ENCODE measurements at places on chromosomes 5 and 9.

GRCh38 chr5:69492923-69493395 is 369 bp downstream of the OCLN start:
- DNase-seq: no peak

- DNase-seq: no peak
These were observed 20.4 kb downstream of the FNIP1 start for GRCh38 chr5:131776450-131776849.

- DNase-seq: no peak
These were observed 230.7 kb upstream of the IRX1 start for GRCh38 chr5:3364941-3365340.

DNA sequence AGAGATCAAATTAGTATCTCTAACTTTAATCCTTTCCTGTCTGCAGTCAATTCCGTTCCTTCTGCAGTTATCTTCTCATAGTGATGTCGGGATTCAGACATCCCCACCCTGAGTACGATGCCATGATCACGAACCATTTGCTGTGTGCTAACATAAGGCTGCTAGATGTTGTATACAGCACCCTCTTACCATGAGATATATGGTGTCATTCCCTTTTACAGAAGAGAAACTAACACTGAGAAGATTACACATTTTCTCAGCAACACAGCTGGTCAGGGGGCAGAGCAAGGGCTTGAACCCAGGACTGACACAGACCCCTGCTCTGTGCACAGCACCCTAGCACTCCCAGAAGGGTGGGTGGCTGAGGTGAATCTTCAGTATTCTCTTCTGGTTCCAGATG is 46.9 kb upstream of the HSD17B4 start:
- no peak for DNase-seq

- DNase-seq: no peak
These were observed 462.0 kb upstream of the ZNF462 start for GRCh38 chr9:106400950-106401349.

DNA sequence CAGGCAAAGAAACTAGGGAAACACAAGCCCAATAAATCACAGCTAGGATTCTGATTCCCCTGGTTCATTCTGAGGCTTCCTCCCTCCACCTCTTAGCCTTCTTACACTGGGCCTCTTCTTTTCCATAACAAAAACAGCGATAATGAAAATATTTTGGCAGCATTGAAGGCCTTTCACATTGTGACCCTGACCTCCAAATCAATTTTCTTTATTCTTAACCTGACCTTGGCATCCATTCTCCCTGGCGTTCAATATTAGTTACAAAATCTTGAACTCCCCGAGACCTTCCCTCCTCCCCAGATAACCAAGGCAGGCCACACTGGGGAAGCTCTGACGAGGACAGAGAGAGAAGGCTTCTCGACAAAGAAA is 399.9 kb downstream of the ZSWIM6 start:
- no peak for DNase-seq

DNA sequence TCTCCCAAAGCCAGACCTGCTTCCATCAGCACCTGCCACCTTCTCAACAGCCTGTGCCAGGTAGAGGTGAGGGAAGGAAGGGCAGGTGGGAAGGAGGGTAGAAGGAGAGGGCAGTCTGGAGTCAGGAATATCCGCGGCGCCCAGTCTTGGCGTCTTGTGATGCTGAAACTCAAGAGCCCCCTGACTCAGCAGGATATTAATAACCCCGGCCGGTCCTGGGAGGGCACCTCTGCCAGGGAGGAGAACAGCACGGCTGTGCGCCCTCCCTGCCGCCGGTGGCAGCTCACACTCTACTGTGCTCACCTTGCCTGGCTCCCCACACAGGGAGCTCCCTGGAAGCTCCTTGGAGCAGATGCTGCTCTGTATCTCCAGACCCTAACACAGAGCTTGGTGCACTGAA is 11.6 kb upstream of the NTNG2 start:
- no peak for DNase-seq

DNA sequence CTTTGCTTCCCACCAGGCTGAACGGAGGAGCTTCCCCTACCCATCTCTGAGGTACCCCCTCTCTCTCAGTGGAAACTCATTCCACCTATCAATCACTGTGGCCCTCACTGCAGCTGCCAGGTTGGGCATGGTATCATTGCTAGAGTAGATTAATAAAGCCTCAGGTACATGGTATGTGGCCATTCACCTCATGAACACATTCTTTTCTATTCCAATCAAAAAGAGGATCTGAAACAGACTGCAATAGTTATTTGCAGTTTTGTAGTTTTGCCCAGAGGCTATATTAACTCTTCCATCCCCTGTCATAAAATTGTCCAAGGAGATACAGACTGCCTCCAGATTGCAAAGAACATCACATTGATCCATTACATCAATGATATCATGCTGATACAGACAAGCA is 85.8 kb upstream of the MVB12B start:
- no peak for DNase-seq

DNA sequence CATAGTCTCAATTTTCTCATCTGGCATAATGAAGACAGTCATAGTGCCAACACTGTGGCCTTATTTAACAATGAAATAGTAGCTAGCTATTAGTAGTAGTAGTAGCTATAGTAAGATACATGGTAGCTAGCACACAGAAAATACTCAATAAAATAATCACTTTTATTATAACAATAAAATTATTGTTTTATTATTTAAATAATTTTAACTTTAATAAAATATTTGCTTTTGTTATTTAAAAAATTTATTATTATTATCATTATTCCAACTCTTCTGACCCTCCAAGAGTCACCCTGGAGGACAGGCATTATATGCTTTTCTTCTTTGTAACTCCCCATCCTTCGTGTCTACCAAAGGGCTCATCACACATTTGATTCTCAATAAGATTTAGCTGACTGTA is 252.1 kb downstream of the TRIM32 start:
- DNase-seq: no peak

- DNase-seq: no peak
These were observed 286.4 kb downstream of the EBF1 start for GRCh38 chr5:158813275-158813674.

- DNase-seq: peak; percentile 13
These were observed 539.9 kb downstream of the BRINP1 start for GRCh38 chr9:118829334-118829733.

GRCh38 chr9:16458696-16459420 is 411.6 kb downstream of the BNC2 start:
- no peak for DNase-seq

DNA sequence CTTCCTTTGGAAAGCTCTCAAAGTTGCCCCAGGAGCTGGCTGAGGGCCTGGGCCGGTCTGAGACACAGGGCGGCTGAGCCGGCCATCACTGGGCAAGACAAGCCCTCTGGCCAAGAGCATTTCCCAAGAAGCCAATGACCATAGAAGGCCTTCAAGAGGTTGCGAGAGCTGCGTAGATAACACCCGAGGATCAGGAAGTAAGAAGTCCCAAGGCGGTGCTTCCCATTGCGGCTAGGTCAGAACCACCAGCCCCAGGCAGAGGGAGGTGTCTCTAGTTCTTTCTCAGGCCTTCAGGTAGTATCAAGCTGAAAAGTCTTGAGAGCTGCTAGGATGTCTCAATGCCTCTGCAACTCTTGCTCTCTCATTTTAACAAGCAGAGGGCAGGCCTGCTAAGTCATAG is 54.0 kb upstream of the C5orf58 start:
- DNase-seq: no peak

DNA sequence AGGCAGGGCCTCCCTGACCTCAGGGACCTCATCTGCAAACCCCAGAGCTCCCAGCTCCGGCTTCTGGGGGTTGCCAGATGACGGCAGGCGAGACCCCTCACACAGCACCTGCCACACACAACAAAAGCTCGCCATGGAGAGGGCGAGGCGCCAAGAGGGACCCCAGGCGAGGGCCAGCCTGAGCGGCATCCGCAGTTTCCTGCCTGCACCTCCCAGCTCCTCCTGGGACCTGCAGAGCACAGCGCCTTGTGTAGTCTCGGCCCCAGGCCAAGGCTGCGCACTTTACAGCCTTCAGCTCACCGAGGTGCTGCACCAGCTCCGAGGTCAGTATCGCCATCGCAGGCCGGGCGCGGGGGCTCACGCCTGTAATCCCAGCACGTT is 82.4 kb upstream of the ADAMTS2 start:
- no peak for DNase-seq

DNA sequence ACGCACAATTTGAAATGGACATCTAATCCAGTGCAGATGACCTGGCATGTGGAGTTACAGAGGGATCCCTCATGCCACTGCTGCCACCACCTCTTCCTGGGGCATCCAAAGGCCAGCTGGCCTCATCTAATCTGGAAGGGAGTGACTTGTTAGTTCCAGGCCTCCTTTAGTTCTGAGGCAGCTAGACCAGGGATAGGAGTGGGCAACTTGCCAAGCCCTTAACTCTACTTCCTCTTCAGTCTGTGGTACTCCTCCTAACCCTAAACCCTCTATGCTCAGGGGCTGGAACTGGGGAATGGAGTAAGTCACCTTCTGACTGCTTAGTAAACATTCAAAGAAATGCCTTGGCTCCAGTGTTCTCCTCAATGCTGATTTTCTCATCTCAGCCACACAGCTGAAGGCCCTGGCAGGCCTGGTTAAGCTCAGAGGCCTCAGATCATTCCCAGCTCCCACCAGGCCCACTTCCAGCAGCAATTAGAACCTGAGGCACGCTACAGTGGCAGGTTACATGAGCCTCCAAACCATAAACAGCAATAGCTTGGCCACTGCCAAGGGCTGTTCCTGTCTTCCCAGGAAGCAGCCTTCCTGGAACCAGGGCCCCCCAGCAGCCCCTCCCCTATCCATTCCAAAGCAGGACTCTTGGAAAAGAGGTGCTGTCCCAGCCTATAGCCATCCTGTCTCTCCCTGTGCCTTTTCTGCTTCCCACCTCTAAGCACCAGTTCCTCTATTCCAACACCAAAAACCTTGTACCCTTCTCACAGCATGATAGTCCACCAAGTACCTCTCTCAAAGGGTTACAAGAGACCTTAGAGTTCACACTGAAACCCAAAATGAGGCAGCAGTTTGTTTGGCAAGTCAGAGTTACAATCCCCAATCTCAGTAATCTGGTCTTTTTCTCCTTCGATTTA is 2.0 kb downstream of the EIF4EBP3 start:
- peak; percentile 16 for DNase-seq

GRCh38 chr5:153998010-153998409 is 40.7 kb downstream of the FAM114A2 start:
- no peak for DNase-seq

DNA sequence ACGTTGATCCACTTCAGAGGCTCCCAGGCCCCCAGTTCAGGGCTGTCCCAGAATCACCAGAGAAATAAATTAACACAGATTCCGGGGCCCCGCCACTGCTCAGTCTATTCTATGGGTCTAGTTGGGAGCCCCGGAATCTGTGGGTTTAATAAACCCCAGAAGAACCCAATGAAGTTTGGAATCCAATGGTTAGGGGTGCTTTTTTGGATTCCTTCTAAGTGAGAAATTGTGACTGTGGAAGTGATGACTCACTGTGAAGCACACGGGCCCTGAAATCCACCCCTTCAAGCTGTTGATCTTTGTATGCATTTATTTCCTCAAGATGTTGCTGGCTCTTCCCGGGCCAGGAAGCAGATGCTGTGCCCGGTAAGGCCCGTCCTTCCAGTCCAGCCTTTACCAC is 57.3 kb upstream of the SLC28A3 start:
- peak; percentile 79 for DNase-seq

GRCh38 chr5:176944268-176944667 is 45.1 kb upstream of the HK3 start:
- DNase-seq: no peak

GRCh38 chr9:77830618-77831285 is 182.6 kb upstream of the GNA14 start:
- peak; percentile 22 for DNase-seq

GRCh38 chr5:38948501-38948900 is 102.7 kb downstream of the OSMR start:
- peak; percentile 35 for DNase-seq

DNA sequence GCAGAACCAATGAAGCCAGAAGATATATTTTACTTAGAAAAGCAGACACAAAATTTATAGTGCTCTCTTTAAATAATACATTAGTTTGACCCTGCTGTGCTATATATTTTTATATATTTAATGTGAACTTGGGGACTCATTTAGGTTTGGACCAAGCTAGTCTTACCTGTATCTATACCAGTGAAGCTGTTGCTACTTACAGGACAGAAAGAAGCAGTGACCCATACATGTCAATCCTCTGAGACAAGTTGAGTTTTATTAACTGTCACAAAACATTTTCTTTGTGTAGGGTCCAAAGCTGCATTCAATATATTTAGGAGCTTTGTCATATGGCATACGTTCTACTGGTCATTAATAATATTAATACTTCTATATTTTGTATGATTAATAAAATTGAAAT is 327.7 kb upstream of the NUDT12 start:
- DNase-seq: no peak

- no peak for DNase-seq
These were observed 18.8 kb upstream of the SPEF2 start for GRCh38 chr5:35598707-35599370.

- no peak for DNase-seq
These were observed 55.5 kb upstream of the IFNK start for GRCh38 chr9:27468462-27469110.

DNA sequence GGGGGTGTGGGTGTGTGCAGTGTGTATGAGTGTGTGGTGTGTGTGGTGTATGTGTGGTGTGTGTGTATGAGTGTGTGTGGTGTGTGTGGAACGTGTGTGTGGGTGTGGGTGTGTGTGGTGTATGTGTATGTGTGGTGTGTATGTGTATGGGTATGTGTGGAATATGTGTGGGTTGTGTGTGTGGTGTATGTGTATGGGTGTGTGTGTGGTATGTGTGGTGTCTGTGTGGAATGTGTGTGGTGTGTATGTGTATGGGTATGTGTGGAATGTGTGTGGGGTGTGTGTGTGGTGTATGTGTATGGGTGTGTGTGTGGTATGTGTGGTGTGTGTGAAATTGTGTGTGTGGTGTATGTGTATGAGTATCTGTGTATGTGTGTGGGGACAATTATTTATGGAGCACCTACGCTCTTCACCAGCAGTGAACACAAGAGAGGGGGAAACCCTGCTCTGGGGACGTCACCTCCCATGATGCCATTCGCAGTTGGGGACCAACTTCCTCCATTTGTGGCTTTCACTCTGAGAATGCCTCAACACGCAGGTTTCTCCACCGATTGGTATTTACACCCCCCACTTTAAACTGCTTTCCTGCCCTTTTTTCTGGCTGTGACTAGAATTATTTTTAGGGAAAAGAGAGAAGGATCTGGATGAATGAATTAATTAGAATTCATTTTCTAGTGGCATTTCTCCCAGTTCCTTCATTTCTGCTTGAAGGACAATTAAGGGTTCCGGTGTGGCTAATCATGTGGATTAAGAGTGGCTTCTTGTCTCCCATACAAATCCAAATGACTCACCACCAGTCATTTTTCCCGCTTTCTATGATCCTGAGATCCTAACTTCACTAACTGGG is 238.1 kb downstream of the ROR2 start:
- DNase-seq: no peak

- DNase-seq: peak; percentile 99
These were observed 23.6 kb upstream of the FIBCD1 start for GRCh38 chr9:130962418-130963316.

- DNase-seq: no peak
These were observed 24.8 kb downstream of the CDC37L1 start for GRCh38 chr9:4704129-4704528.

DNA sequence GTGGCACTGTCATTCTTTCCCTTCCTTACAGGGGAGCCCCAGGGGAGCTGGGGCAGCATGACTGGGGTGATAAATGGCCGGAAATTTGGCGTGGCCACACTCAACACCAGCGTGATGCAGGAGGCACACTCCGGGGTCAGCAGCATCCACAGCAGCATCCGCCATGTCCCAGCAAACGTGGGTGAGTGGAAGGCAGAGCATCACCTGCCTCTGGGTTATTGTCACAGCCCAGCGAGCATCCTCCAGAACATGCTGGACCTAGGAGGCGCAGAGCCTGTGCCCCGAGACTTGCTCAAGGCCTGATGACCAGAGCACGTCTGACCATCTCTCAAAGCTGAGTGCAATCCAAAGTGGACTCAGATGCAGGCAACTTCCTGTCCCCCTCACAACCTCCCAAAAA is 22.2 kb upstream of the ASS1 start:
- no peak for DNase-seq
